ENCODE measurements at places on chromosomes 11 and 22. TPM values are rescaled to one million over a fixed set of nuclear protein-coding genes. Genes with fewer than 3 reads are reported as not detected.

- DNase-seq: no peak
Measured at GRCh38 chr11:106770489-106771085, 247.7 kb downstream of the GUCY1A2 start.

- DNase-seq: peak; percentile 61
Measured at GRCh38 chr22:31753005-31753633, 700 bp upstream of the DEPDC5 start.

DNA sequence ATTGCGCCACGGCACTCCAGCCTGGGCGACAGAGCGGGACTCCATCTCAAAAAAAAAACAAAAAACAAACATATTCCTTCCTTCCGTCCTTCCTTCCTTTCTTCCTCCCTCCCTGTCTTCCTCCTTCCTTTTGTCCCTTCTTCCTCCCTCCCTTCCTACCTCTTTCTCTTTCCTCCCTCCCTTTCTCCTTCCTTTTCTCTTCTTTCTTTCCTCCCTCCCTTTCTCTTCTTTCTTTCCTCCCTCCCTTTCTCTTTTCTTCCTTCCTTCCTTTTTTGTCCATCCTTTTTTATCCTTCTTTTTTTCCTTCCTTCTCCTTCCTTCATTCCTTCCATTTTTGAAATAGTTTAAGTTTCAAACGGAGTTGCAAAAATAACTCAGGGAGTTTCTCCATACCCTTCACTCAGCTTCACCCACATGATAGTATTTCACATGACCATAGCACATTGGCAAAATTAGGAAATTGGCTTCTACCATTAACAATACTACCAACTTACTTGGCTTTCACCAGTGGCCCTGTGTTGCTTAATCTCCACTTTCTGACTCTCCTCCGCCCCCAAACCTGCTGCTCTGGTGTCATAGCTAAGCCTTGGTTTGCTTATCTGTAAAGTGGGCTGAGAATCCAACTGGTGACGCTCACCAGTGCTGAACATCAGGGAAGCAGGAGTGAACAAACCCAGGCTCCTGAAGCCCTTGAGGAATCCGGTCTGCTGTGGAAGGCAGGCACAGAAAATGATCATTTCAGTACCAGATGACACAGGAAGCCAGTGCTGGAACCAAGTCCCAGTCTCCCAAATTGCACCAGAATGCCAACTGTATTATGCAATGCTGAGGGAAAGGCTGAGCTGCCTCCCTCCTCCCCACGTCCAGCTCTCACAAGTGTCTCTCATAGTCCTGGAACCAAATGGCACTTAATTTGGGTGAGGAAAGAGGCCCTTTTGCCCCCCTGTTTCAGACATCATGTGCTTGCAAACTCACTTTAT, 17.2 kb upstream of the CRYBB3 start:
- no peak for DNase-seq

DNA sequence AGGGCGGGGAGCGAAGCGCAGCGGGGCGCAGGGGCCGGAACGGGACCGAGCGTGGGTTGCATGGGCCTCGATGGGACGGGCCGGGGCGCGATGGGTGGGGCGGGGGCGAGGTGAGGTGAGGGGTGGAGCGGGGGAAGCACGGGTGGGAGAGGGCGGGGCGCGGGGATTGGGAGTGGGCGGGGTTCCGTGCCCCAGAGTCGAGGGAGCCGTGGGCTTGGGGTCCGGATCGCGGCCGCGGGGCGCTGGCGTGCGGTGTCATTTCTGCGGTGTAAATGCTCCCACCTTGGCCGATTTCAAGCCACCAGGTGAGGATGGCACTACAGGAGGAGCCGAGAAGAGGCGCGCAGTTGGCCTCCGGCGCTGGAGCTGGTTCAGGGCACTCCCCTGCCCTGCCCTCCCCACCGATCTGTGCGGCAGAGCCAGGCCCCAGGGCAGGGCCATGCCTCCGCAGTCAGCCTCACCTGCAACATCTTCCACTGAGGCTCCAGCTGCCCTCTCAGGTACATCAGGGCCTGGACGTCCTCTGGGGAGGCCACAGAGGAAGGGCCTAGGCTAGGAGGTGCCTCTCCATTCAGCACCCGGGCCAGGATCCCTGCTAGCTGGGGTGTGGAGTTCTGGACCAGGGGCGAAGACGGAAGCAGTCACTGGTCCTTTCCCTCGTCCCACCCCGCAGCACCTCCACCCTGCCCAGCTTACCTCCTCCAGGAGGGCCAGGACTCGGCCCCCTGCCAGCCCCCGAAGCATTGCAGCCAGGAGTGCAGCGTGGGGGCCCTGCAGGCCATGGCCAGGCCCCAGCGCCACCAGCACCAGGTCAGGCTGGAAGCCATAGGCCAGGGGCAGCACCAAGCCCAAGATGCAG, 620 bp upstream of the TUBGCP6 start:
- DNase-seq: no peak

DNA sequence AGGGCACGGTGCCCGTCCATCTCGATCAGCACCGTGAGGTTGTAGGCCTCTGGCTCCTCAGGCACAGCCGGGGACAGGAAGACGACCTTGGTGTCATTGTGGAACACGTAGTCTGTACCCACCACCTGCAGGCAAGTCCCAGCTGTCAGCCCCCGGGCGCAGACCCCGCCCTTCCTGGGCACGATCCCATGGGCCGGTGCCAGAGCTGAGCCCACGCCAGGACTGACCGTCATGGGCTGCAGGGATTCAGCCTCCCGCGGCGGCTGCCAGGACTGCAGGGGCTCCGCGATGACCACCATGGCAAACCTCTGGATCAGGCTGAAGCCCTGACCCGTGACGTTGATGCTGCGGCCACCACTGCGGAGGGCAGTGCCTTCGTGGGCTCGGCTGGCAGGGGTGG, 11.8 kb upstream of the MAPK11 start:
- no peak for DNase-seq

DNA sequence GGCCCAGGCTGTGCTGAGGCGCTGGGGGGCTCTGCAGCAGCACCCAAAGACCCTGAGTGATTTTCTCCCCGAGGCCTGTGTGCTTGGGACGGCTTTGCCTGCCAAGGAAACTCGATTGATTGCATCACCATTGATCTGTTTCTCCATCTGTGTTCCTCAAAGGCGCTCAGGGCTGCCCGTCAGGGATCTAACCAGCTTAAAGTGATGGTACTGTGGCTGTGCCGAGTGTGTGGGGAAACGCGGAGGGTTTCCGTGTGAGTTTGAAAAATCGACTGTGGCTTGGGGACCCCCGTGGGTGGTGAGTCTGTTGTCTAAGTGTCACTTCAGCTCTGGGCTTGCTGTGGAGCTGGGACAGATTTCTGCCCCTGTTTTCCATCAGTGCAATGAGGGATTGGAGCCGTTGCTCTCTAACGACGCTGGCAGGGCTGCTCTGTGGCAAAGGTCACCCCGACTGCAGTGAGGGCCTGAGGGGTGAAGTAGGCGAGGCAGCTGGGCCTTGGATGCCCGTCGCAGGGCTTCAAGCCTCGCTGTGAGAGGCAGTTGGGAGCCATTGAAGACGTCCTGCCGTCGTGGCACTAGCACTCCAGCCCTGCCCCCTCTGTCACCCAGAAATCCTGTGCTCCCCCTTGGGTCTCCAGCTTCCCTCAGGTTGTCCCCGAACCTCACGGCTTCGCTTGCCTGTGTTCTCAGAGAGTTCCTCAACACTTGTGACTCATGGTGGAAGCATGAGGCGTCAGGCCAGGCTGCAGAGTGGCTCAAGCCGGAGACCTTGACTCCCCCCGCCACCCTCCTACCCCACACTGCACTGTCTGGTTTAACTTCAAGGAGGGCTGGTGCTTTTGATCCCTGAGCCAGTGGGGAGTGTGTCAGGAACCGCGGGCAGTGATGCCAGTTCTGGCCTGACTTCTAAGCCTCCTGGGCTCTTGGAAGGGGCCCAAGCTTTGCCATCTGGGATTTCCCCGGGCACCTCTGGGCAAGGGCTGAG, 21.8 kb downstream of the CACNA1I start:
- DNase-seq: no peak

Gene LGR4
- 69.4 TPM for total RNA-seq

DNA sequence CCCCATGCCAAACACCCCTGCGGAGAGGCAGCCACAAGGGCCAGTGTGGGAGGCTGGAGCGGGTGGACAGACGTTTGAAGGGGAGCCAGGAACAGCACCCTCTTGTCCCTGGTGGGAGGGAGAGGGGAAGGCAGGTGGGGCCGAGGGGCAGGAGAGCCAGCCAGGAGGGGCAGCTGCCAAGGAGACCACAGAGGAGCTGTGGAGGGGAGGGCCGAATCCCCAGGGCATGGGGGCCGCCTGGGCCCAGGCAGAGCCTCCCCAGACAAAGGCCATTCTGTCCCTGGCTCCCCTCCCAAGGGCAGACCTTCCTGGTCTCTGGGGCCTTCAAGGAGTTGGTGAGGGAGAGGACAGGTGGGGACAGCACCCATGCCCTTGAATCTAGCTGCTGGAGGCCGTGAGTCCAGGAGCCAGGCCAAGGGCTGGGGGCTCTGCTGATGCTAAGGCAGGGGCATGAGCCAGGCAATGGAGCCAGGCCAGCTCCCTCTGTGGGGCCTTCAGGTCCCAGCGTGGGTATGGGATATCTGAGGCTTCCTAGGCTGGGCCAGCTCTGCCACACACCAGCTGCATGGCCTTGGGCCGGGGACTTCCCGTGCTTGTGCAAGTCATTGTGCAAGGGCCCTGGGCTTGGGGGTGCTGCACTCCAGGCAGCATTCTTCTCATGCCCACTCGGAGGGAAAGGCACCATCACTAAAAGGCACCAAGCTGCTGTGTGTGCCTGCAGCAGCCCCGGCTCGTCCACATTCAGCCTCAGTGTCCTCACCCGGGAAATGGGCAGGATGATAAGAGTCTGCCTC, 11.4 kb downstream of the EMID1 start:
- peak; percentile 63 for DNase-seq

- no peak for DNase-seq
Measured at GRCh38 chr11:74171997-74172396, 908 bp downstream of the PPME1 start.

GRCh38 chr11:10597877-10598351, 29.4 kb upstream of the LYVE1 start:
- DNase-seq: no peak

GRCh38 chr11:111077530-111078322, 167.8 kb upstream of the POU2AF2 start:
- no peak for DNase-seq

- no peak for DNase-seq
Measured at GRCh38 chr11:91173701-91174100, 950.9 kb upstream of the CHORDC1 start.

Gene SLC37A2
- total RNA-seq: 3.9 TPM
